ENCODE measurements at places on chromosomes 2 and 18.
A peak's percentile ranks its signal among the peaks of the same experiment; 100 is the strongest.

- H3K4me3 ChIP-seq, result no peak overlapping the region
- H3K27me3 ChIP-seq, result peaks cover 2% of the 10 kb centered on the region
Measured at GRCh38 chr2:17373041-17373440, 145.2 kb downstream of the RAD51AP2 start.

GRCh38 chr2:37637985-37638384, 33.5 kb downstream of the CDC42EP3 start:
- H3K27ac ChIP-seq, result no peak overlapping the region
- DNase-seq, result no peak
- peaks cover 72% of the 10 kb centered on the region for H3K4me1 ChIP-seq
- H3K4me3 ChIP-seq, result no peak overlapping the region
- H3K36me3 ChIP-seq, result peaks cover 21% of the 10 kb centered on the region
- no peaks in the 10 kb centered on the region for H3K27me3 ChIP-seq

DNA sequence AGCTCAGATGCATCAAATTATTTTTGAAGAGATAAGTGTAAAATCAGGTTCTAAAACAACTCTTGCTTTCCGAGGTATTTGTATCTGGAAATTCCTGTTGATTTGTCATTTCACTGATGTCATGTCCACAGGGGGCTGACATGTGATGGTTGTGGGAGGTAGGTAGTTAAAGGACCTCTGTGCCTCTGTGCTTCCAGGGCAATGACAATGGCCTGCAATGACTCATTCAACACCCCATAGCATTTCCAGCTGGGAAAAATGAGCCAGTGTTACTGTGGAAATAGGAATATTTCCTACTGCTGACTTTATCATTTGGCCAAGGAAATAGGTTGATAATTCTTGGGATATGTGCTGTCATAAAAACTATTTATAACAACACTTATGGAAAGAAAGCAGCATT, 86.2 kb upstream of the CCDC195 start:
- no peak for DNase-seq
- peaks cover 67% of the 10 kb centered on the region for H3K36me3 ChIP-seq
- H3K27ac ChIP-seq, result no peak overlapping the region

GRCh38 chr2:181140928-181141327, 160.5 kb downstream of the UBE2E3 start:
- peaks cover 14% of the 10 kb centered on the region for H3K36me3 ChIP-seq
- H3K4me3 ChIP-seq, result peak overlapping the region; percentile 64
- H3K27me3 ChIP-seq, result no peaks in the 10 kb centered on the region
- peak overlapping the region; percentile 9 for H3K27ac ChIP-seq

DNA sequence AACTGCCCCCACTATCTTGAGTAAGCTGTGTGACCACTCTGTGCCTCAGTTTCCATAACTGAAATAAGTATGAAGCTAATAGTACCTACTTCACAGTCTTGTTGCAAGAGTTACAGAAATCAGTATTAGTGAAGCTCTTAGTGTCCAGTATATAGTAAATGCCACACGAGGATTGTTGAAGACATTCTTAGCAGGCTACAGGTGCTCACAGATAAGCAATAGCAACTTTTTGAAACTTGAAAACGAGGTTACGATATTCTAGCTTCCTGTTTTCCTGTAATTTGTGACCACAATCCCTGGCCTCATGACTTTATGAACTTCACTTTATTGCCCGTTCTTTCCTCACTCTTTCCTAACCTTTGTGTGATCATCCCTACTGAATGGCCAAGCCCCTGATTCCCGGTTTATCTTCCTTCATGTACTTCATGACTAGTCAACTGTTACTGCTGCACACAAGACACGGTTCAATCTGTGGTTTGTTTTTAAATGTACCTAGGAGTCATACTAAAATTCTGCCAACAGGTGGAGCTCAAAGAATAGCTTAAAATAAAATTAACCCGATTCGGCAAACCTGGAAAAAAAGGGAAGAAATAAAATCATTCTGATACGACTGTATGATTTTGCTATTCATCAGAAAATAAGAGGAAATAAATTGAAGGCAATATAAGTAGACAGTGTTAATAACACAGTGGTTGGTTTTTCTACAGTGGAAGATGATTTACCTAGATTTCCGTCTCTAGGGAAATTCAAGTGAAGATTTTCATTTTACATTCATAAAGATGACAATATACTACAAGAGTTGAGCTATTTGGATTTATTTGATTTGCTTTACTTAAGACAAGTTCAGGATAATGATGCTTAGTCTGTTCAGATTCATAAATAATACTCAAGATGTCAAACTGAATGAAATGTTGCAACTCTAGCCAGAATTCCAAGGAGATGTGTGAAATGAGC, 38.1 kb upstream of the STAT1 start:
- H3K4me3 ChIP-seq, result no peak overlapping the region
- H3K36me3 ChIP-seq, result peaks cover 4% of the 10 kb centered on the region
- H3K27me3 ChIP-seq, result no peaks in the 10 kb centered on the region
- peak; percentile 26 for DNase-seq
- no peak overlapping the region for H3K27ac ChIP-seq
